ENCODE measurements at places on chromosomes 16 and 17.

GRCh38 chr17:3213587-3213986 is 6.1 kb downstream of the OR1A1 start:
- DNase-seq: no peak

DNA sequence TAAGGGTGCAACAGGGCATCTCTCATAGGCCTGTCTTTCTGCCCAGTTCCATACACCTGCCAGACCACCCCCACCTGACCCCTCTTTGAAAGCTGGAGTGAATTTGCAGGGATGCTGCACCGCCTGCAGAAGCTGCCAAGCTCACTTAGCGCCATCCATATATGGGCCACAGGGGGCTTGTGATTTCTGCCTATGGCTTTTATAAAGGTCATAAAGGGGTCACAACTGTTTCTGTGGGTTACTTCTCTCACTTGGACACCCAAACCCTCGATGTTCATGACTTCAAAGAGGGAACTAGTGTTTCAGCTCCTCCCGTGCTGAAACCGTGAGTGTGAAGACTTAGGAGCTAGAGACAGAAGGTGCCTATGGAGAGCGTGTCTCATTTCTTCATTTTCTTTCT is 23.9 kb upstream of the MEAK7 start:
- DNase-seq: no peak

- DNase-seq: no peak
These were observed 3.3 kb downstream of the ATXN2L start for GRCh38 chr16:28826141-28826540.

GRCh38 chr16:72957303-72958277 is 90.3 kb downstream of the ZFHX3 start:
- no peak for DNase-seq

GRCh38 chr16:85162478-85163277 is 50.4 kb upstream of the CIBAR2 start:
- DNase-seq: no peak

- DNase-seq: no peak
These were observed 183.8 kb upstream of the COX10 start for GRCh38 chr17:13885550-13885949.

DNA sequence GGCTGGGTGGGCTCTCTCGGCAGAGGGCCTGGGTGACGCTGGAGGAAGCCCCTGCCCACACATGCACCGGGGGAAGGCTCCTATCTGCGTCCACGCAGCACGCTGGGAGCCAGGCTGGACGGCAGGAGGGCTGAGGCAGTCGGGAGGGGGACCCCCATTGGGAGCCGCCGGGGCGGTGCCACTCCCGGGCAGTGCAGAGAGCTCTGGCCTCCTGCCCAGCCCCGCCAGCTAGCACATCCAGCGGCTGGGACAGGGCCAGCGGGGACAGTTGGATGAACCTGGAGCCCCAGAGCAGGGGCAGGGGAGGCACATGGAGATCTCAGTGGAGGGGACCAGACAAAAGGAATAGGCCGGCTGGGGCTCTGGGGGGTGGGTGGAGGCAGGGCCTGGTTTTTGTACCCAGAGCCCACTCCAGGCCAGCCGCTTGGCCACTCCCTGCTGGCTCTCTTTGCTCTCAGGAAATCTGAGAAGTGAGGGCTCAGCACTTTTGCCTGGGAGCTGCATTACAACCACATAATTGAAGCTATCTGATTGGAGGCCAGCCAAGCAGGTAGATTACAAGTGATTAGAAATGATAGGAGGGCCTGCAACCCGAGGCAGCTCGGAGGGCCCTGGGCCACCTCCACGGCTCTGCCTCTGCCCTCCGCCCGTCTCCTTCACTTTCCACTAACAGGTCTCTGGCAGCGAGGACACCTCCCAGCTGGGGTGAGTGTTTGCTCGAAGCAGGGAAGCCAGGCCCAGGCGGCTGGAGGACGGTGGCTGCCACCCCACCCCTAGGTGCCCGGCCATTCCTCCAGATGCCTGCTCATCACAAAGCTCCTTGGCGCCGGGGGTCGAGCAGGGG is 40.1 kb downstream of the ENGASE start:
- DNase-seq: no peak

GRCh38 chr17:17179371-17179827 is 26.7 kb downstream of the PLD6 start:
- no peak for DNase-seq

DNA sequence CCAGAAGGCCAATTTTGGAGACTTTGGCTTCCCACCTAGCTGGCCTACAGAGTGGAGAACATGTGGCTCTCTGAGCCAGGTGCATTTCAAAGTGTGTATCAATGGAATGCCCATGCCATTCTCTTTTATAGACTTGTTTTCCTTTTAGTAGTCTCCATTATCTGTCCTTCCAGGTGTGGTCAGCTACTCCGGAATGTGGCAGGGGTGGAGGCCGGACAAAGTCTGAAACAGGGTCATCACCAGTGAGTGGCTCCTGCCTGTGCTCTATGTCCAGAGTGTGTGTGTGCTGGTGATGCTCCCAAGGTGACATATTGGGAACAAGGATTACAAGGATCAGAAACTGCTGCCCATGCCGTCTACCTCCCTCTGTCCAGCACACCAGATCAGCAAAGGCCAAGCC is 3.8 kb upstream of the TMEM220 start:
- DNase-seq: no peak

DNA sequence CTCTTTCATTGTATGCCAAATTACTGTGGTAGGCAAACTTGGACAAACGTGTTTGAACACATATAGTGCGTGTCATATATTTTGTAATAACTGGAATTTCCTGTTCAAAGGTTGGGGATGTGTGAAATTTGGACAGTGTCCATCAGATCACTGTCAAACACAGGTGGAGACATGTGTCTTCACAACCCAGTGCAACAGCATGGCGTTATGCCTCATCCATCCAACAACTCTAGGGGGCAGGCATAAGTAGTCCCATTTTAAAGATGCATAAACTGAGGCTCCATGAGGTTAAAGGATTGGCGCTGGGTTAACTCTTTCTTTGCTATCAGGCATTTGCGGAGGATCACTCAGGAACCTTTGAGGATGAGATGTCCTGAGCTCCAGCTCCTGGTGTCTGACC is 103.7 kb downstream of the RBFOX1 start:
- DNase-seq: no peak

- peak; percentile 55 for DNase-seq
These were observed 2.7 kb downstream of the FHOD1 start for GRCh38 chr16:67244387-67245185.

- no peak for DNase-seq
These were observed 24.1 kb upstream of the MMP2 start for GRCh38 chr16:55454861-55455260.

- peak; percentile 65 for DNase-seq
These were observed 14.8 kb upstream of the MARVELD3 start for GRCh38 chr16:71610936-71611871.

- no peak for DNase-seq
These were observed 5.7 kb downstream of the DUSP3 start for GRCh38 chr17:43772877-43773648.

- DNase-seq: no peak
These were observed 383.8 kb downstream of the ZFHX3 start for GRCh38 chr16:72664056-72664508.

GRCh38 chr17:74324521-74324920 is 1.5 kb upstream of the KIF19 start:
- DNase-seq: no peak

DNA sequence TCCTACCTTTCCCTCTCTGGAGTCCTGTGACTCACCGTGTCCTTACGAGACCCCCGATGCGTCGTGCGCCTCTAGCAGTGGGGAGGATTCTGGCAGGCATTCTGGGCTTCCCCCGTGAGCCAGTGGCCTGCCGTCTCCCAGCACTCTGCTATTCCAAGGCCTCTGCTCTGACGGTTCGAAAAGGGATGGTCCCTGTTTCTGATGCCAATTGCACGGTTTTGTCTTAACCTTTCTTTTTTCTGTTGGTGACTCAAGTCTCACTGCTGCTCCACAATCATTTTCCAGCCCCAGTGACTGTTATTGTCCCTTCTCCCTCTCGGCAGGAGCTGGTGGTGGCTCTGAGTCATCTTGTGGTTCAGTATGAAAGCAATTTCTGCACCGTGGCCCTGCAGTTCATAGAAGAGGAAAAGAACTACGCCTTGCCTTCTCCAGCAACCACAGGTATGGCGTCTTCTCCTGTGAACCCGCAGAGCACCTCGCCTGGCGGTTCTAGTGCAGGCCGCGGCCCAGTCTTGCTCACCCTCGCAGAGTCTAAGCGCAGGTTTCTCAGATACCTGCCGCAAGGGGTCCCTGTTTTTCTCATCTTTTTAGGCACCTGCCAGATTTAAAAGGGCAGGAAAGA is 100.1 kb upstream of the CHMP6 start:
- peak; percentile 53 for DNase-seq

DNA sequence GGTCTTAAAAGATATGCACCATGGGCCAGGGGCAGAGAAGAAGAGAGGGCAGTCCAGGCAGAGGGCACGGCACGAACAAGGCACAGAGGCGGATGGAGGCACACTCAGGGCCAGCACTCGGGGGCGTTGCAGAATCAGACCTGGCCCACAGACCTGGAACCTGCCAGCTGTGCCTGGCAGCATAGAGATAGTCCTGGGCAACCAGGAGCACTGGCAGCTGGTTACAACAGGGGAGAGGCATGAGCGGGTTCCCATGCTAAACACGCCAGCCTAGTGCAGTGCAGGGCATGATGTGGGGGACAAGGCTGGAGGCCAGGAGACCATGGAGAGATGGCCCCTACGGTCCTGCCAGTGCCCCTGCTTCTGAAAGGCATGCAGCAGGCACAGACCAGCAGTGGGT is 56.9 kb upstream of the RBFOX3 start:
- DNase-seq: no peak

DNA sequence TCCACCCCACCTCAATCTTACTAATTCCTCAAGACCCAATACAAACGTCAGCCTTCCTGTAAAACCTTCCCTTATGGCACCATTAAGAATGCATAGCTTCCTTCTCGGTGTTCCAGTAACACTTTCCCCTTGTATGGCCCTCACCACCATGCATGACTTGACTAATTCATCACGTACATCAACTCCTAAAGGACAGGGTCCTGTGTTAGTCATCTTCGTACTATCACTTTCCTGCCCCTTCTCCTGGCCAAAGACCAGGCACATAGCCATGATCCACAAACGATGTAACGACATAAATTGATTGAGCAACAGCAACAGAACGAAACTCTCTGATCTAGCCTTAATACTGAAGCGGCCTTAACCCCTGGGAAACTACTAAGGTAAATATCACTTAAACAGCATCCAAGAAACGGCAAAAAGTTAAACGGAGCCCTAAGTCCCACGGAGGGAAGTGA is 612 bp downstream of the PSMD12 start:
- no peak for DNase-seq

DNA sequence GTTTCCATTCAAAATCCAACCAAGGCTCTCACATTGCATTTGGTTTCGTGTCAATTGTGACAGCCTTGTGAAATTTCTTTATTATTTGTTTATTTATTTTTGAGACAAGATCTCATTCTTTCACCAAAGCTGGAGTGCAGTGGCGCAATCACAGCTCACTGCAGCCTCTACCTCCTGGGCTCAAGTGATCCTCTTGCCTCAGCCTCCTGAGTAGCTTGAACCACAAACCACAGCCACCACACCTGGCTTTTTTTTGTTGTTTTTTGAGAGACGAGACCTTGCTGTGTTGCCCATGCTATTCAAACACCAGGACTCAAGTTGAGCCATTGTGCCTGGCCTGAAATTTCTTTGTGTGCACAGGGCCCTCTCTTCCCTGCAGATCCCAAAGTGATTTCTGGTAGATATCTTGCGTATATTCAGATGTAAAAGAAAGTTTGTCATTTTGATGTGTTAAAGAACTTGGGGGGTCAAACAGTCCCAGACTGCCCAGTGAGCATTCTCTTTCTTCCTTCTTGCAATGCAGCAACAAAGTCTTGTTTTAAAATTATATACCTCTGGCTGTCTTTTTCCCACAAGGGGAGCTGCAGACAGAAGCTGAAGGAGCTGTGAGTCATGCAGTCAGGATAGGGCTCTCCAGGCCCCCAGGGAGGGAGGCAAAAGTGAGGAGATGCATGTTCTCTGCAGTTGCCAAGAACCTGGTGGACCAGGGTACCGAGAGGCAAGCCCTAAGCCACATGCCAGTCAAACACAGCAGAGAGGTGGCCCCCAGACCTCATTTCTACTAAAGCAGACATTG is 15.5 kb upstream of the USP22 start:
- DNase-seq: no peak

GRCh38 chr16:12317121-12317810 is 340.7 kb downstream of the SNX29 start:
- no peak for DNase-seq

DNA sequence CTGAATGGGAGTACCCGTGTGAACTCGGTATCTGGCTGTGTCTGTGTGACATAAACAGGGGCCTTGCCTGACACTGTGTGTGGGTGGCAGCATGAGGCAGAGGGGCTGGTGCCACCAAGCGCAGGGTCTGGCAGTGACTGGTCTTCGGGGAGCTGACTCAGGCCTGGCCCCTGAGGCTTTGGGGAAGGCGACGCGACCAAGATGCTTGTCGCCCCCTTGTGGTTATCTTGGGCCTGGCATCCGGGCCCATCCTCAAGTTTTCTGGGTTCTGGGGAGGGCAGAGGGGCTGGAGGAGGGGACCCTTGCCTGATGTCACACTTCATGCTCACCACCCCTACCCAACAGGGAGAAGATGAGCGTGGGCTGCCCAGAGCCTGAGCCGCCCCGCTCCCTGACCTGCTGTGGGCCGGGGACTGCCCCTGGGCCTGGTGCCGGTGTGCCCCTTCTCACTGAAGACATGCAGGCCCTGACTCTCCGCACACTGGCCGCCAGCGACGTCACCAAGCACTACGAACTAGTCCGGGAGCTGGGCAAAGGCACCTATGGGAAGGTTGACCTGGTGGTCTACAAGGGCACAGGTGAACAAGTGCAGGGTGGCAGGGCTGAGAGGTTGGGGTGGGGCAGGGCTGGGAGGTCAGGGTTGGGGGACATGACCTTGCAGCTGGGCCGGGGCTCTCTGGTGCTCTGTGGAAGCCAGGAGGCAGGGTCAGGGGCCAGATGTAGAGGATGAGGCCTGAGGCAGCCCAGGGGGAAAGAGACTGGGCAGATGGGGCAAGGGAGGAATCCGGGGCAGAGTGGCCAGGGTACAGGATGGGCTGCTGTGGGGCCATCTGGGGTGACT is 24.9 kb downstream of the SBK1 start:
- peak; percentile 59 for DNase-seq

DNA sequence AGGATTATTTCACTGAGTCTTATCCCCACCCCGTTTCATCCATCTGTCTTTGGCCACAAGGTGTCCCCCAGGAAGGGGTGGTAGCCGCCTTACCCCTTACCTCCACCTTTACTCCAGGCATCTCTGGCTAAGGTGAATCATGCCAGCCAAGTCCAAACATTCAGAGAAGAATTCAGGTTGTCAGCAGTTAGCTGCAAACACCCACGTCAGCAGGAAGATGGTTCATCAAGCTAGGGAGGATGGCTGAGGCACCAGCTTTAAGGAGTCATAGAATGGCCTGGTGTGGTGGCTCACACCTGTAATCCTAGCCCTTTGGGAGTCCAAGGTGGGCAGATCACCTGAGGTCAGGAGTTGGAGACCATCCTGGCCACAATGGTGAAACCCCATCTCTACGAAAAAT is 61.0 kb downstream of the RBFOX1 start:
- no peak for DNase-seq
